Kidney tubule cell (primary cell): ENCODE measurements at places on chromosomes 12 and 14.

DNA sequence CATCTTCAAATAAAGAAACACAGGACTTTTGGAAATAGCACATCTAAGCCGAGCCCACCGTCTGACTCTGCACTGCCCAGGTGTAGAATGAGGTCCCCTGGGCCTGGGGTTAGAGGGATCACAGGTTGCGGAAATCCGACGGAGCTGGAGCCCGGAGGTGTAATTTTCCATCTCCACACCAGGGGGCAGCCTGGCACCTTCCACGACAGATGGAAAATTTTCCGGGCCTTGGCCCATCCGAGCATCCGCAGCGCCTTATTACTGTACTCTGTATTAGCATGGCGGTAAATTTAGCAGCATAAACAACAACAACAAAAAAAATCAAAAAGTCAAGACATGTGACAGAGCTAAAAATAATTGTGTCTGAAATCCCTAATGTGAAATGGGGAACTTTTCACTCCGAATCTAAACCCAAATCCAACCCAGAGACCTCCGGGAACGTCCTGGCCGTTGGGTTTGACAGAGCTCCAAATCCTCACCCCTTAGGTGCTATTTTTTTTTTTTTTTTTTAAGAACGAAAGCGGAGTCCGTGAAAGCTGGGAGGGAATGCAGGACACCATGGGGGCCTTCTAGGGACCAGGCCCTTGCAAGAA, 93.9 kb downstream of the KSR2 start:
- DNase-seq: peak; percentile 69

GRCh38 chr12:44930972-44931600, 55.0 kb upstream of the NELL2 start:
- DNase-seq: peak; percentile 69

DNA sequence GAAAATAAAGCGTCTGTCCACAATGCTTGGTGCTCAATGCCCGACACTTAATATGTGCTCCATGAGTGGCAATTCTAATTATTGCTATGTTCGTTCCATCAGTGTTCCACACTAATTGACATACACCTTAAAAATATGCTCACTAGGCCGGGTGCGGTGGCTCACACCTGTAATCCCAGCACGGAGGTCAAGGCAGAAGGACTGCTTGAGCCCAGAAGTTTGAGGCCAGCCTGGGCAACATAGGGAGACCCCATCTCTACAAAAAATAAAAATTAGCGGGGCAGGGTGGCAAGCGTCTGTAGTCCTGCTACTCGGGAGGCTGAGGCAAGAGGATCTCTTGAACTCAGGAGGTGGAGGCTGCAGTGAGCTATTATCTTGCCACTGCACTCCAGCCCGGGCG, 635 bp upstream of the HECTD4 start:
- no peak for DNase-seq

GRCh38 chr12:65786041-65786440, 38.2 kb upstream of the HMGA2 start:
- DNase-seq: no peak

GRCh38 chr12:69474456-69474855, 4.3 kb downstream of the FRS2 start:
- DNase-seq: no peak

DNA sequence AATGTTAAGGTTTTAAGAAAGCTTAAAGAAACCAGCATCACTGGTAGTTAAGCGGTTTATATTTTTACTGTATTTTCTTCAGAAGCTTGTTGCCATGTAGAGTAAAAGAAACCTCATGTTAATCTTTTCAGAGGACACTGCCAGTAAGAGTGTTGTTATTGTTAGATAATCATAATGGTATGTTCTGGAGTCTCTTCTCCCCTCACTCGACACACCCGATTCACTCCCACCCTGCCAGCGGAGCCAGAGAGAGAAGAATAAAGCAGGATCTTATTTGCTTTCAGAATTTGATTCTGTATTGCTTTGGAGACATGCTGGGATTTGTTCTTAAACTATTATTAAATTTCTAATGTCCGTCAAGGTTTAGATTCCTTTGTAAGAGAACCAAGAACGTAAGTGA, 113.7 kb downstream of the SAMD4A start:
- DNase-seq: no peak

- no peak for DNase-seq
These were observed 11.5 kb upstream of the TDRD9 start for GRCh38 chr14:103916636-103917262.
